ENCODE measurements at places on chromosomes 5 and 9. TPM values are rescaled to one million over a fixed set of nuclear protein-coding genes. Genes with fewer than 3 reads are reported as not detected.
A peak's percentile ranks its signal among the peaks of the same experiment; 100 is the strongest.

Gene C7
- total RNA-seq: 37.4 TPM

Gene CNTNAP3
- 10.5 TPM for total RNA-seq

Gene CCDC69
- total RNA-seq: 45.8 TPM

Gene GNA14
- total RNA-seq: 8.0 TPM

Gene FCHO2
- total RNA-seq: 50.7 TPM

Gene PAEP
- not detected for total RNA-seq

DNA sequence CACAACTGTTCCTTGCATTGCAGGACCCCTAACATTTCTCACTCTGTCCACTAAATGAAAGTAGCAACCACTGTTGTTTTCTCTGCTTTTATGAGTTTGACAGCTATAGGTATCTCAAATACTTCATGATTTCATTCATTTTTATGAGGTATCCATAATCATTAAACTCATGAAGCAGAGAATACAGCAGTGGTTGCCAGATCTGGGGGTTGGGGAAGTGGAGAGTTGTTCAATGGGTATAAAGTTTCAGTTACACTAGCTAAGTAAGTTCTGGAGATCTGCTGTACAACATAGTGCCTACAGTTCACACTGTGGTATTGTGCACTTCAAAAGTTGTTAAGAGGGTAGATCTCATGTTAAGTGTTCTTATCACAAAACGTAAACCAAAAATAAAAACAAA lies 23.4 kb upstream of the CAMK4 start:
- DNase-seq: no peak

- DNase-seq: no peak
Measured at GRCh38 chr9:109497226-109498153, 617 bp downstream of the PTPN3 start.

GRCh38 chr5:10724781-10725507 lies 36.1 kb downstream of the DAP start:
- DNase-seq: peak; percentile 77

- DNase-seq: no peak
Measured at GRCh38 chr9:2229109-2229721, 214.1 kb downstream of the SMARCA2 start.

- no peak for DNase-seq
Measured at GRCh38 chr9:121984726-121985402, 108.2 kb downstream of the TTLL11 start.

GRCh38 chr9:32431196-32431595 lies 46.8 kb downstream of the ACO1 start:
- DNase-seq: no peak

DNA sequence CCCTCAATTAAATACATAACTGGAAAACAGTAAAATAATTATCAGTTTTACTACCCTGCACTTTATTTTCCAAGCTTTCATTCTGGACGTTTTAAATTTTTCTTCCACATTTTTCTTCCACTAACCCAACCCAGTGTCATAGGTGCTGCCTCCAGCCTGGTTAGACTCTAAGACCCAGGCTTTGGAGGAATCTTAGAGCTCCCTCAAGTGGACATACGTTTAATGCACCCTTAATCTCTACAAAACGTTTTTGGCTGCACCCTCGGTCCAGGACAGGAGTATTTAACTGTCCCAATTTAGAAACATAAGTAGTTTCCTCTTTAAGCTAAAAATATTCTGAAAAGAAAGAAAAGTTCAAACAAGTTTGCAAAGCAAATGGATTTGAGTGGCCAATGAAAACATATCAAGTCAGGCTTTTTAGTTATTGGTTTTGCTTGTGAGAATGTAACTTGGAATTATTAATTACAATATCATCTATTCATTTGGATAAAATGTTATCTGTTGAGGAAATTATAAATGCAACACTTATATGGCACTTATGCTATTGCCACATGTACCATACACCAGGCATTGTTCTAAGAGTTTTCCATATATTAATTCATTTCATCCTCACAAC lies 38.9 kb downstream of the CDH6 start:
- no peak for DNase-seq

- no peak for DNase-seq
Measured at GRCh38 chr9:71743217-71743705, 25.1 kb downstream of the CEMIP2 start.

GRCh38 chr5:31890046-31890445 lies 251.1 kb downstream of the PDZD2 start:
- DNase-seq: no peak

DNA sequence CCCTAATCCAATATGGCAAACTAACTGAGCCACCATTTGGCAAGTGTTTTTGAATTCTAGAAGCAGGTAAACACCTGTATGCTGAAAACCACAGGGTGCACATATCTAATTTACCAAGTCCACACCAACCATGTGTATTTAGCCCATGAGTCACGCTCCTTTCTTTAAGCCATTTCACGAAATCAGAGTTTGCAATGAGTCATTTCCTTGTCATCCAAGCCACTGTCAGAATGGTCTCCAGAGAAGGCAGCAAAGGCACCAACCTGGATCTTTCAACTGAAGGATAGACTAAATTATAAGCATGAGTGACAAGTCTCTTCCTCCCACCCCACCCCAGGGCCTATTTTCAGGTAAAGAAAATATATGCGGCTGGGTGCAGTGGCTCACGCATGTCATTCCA lies 110.0 kb downstream of the PAX5 start:
- DNase-seq: no peak

DNA sequence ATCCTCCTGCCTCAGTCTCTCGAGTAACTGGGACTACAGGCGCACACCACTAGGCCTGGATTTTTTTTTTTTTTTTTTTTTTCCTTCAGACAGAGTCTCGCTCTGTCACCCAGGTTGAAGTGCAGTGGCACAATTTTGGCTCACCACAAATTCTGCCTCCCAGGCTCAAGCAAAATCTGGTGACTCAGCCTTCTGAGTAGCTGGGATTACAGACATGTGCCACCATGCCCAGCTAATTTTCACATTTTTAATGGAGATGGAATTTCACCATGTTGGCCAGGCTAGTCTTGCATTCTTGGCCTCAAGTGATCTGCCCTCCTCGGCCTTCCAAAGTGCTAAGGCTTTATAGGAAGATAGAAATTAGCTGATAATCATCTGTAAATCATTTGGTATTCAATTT lies 43.9 kb downstream of the NSA2 start:
- no peak for DNase-seq

GRCh38 chr5:101461455-101461854 lies 558.4 kb upstream of the ST8SIA4 start:
- no peak for DNase-seq

DNA sequence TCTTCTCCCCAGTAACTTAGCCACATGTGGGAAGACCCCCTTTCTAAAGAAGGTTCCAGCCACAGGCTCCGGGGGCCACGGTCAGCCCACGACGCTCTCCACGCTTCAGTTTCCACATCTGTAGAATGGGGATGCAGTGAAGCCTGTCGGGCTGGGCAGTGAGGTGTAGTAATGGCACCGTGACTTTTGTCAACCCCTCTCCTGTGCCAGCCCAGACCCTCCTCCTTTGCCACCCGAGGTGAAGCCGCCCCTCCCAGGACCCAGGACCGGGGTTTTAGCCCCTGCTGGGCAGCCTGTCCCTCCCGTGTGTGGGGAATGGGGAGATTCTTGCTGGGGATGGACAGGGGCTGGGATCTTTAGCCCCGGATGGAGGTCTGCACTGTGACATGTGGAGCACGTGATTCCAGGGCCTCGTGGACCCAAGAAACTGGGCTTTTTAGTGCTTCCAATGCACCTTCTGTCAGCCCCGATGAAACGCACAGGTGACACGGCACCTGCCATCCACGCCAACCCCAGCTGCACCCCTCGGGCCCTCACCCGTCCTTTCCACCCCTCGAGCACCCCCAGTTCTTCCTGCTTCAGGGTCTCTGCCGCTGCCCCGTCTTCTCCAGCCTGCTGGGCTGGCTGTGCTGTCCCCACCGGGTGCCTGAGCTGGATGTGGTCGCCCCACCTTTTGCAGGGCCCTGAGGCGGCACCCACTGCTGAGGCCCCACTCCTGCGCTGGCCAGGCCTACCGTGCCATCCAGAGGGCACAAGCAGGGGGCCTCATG lies 13.4 kb upstream of the RNU6ATAC start:
- DNase-seq: peak; percentile 52

DNA sequence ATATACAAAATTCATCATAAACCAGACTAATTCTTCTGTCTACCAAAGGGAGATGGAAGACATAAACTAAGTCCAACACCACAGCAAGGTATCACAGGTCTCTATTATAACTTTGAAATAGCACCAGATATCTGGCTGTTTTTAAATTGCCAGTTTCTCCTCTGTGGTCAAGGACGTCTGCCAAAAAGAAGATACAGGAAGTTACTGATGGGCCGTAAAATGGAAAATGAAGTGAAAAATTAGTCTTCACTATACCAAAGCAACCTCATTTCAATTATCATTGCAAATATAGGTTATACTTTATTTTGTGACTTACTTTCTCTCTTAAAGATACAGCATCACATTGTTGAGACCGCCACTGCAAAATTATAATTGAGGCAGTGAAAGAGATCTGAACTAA lies 225.5 kb downstream of the NDUFS4 start:
- DNase-seq: no peak

- DNase-seq: no peak
Measured at GRCh38 chr5:111232311-111233051, 8.3 kb downstream of the CAMK4 start.

DNA sequence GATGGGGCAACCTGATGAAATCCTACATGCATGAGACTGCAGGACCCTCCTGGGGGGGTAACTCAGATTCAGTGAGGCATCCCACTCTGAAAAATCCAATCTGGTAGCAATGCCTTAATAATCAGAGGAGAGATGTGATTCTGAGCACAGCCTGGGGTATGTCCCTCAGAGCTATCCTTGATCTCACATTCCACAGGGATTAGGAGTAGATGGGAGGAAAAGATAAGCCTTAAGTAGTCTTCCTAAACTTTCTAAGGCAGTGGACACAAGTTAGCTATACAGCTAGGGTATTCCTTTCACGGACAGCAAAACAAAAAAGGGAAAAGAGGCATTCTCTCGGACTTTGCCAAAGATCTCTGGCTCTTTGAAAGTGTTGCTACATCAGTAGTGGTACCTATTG lies 3.9 kb upstream of the SPATA9 start:
- DNase-seq: no peak

DNA sequence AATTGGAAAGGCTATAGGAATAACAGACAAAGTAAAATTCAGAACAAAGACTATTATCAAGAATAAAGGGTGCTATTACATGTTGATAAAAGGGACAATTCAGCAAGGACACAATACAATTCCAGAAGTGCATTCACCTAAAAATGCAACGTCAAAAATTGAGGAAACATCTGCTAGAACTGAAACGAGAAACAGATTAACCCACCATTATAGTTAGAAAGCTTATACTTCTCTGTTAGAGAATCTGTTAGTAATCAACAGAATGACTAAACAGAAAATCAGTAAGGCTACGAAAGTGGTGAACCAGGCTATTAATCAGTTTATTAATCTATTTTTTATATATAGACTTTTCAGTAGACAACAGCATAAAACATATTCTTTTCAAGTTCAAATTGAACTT lies 14.8 kb downstream of the FCN1 start:
- no peak for DNase-seq

GRCh38 chr9:20364959-20365358 lies 257.3 kb downstream of the MLLT3 start:
- DNase-seq: no peak

GRCh38 chr9:84317563-84317962 lies 23.0 kb downstream of the SLC28A3 start:
- no peak for DNase-seq

GRCh38 chr9:111661150-111661801 lies at the start of gene GNG10:
GNG10 (plus strand) TSS chr9:111661605; CDS start chr9:111661635, 30 bp downstream.
- DNase-seq: peak; percentile 76

GRCh38 chr9:117957267-117957666 lies 253.1 kb downstream of the TLR4 start:
- DNase-seq: no peak

GRCh38 chr5:122341087-122341486 lies 29.1 kb downstream of the SNCAIP start:
- DNase-seq: no peak
